ENCODE measurements at places on chromosomes 1 and 21.

- DNase-seq = peak; percentile 16
Observed at GRCh38 chr1:244801246-244801645, 34.2 kb upstream of the COX20 start.

- DNase-seq = no peak
Observed at GRCh38 chr1:37094302-37094701, 60.0 kb upstream of the GRIK3 start.

GRCh38 chr1:92949937-92950817 lies 11.1 kb downstream of the DIPK1A start:
- DNase-seq = no peak

- DNase-seq = no peak
Observed at GRCh38 chr21:24197923-24198322, 1409.4 kb downstream of the MRPL39 start.

GRCh38 chr1:71438626-71439025 lies 357.8 kb upstream of the ZRANB2 start:
- DNase-seq = no peak
